Stimulated activated CD4-positive, alpha-beta T cell treated with anti-CD3 and anti-CD28 coated beads, TNF-alpha, amount 100 ng/mL, for 48 hours (primary cell): ENCODE measurements at places on chromosomes 6 and 20.
A peak's percentile ranks its signal among the peaks of the same experiment; 100 is the strongest.

GRCh38 chr6:165805067-165805555 is 142.1 kb upstream of the PDE10A start:
- no peak for DNase-seq

DNA sequence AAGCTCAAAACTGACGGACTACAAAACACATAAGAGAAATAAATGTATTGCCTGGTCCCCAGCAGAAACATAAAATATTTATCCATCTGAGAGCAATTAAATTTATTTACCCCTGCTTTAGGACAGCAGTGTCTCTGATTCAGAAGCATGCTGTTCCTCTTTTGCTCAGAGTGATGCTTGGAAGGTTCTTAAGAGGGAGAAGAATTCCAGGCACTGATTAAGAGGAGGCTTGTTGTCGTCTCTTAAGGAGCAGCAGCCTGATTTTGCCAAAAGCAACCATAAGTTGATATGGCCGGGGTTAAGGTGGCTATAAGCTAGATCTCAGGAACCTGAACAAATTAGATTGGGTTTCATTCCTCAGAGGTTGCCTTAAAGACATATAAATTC is 25.8 kb downstream of the CAP2 start:
- DNase-seq, result no peak

- DNase-seq, result no peak
These were observed 27.0 kb upstream of the ETV7 start for GRCh38 chr6:36414481-36414880.

- DNase-seq, result no peak
These were observed 399.7 kb upstream of the ADGRB3 start for GRCh38 chr6:68235326-68235784.

DNA sequence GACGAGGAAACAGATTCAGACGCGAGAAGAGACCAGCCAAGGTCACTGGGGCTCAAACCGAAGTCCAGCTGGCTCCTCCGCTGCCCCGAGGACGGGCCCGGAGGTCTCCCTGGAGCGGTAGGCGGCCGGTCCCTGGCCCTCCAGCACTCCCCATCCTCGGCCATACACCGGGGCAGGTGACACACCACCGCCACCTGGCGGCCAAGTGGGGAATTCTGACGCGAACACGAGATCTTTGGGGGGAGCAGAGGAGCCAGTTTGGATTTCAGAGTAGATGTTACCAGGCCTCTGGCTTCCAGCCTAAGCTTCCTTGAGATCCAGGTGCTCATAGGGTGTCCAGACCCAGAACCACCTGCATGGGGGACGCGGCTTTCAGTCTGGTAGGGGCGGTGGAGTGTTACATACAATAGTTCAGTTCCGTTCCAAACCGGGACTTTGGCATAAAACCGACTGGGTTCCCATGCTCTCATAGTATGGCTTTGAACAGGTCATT is 16.1 kb downstream of the BPIFB1 start:
- DNase-seq, result peak; percentile 55

DNA sequence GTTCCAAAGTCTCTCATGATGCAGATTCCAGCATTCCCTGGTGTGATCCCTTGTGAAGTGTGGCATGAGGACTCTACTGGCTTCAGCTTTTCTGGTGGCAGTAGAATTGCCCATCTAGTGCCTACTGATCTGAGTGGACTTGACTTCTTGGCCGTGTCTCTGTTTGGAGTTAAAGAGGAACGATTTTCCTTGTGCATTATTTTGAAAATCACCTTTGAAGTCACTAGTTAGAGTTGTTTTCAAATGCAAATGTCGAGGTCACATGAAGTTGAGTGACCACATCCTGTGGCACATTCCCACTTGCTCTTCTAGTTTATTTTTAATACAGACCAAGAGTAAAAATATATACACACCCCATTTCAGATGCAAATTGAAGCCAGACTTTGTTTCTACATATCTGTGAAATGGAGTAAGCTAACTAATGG is 270.7 kb upstream of the TAB2 start:
- no peak for DNase-seq

GRCh38 chr6:169763308-169763707 is 11.9 kb downstream of the ERMARD start:
- no peak for DNase-seq

- no peak for DNase-seq
These were observed 23.6 kb downstream of the SLC35D3 start for GRCh38 chr6:136945711-136946121.

DNA sequence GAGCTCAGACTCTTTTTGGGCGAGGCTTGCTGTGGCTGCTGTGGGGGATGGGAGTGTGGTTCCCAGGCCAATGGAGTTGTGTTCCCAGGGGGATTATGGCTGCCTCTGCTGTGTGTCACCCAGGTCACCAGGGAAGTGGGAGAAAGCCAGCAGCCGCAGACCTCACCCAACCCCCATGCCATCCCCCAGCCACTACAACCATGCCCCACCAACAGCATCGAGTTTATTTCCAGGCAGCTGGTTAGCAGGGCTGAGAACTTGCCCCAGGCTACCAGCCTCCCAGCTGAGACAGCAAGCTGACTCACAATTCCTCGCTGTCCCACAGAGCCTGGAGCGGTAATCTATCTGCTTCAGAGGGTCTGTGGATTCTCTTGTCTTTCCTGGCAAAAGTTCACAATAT is 331.7 kb downstream of the FRK start:
- DNase-seq, result no peak

DNA sequence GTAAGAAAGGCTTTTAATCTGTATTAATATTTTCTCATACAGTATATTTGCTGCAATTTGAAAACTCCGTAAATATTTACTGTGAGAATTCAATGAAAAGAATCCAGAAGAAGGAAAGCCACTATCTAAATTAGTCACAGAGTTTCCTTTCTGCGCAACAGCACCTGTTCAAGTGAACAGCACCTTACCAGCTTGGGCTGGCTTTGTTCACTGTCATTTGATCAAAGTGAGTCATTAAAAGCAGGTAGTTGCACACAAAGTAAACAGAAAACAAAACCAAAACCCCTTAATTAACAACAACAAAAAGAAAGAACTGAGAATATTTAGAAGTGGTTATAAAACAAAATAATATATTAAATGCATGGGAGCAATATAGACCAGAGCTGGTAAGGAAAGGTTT is 12.8 kb downstream of the SMLR1 start:
- no peak for DNase-seq

GRCh38 chr6:155036907-155037306 is 41.8 kb downstream of the TIAM2 start:
- no peak for DNase-seq

DNA sequence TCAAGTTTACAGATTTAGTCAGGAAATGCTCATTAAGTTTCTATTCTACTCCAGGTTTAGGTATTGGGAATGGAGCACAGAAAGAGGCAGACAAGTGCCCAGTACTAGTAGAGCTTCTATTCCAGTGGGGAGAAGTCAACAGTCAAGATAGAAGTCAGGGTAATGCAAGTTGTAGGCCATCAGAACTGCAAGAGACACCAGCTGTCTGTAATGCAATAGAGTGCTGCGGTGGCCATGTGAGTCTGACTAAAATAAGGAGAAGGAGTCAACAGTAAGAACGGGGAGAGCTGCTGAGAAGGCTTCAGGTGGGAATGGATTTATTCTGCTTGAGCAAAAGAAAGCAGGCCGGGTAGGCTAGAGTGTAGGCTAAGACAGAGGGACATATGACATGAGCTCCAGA is 515.0 kb downstream of the QKI start:
- DNase-seq, result no peak

GRCh38 chr6:117483004-117483644 is 650 bp downstream of the DCBLD1 start:
- DNase-seq, result no peak

DNA sequence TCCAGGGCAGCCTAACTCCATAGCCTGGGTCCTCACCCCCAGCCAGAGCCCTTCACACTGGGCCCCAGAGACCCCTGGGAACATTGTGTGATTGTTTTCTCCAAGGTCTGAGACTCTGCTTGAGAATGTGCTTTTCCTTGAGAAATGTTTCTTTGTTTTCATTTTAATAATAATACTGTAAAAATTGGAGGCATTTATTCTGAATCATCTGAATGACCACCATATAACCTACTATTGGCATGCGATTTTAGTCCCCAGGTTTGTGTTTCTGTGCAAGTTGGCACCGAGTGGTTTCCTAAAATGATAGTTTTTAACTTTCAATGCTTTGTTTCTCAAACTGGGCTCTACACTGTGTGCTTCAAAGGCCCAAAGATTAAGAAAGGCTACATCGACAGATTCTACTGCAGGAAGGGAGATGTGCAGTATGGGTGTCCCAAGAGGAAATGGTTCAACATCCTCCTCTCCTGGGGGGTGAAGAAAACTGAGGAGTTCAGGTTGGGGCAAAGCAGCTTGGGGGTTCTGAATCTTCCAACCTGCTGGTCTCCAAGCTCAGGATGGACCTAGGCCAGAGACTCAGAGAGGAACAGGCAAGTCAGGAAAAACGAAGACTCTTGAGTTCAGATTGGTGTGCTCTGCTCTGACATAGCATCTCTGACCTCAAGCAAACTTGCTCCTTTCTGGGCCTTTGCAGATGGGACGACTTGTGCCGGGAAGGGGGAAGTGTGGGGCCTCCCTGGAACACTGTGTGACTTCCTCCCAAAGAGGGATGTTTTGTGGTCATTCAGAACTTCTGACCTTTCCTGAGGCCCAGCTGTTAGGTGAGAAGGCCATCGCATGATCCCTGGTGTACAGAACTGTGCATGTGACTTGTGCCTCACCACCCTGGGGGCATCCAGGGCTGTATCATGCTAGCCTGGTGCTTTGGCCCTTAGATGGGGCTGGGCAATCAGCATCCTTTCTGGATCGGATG is 31.0 kb downstream of the DAAM2 start:
- DNase-seq, result no peak

GRCh38 chr6:154157082-154157481 is 118.0 kb downstream of the OPRM1 start:
- DNase-seq, result no peak

- DNase-seq, result no peak
These were observed 65.7 kb downstream of the SCP2D1 start for GRCh38 chr20:18879262-18879661.

DNA sequence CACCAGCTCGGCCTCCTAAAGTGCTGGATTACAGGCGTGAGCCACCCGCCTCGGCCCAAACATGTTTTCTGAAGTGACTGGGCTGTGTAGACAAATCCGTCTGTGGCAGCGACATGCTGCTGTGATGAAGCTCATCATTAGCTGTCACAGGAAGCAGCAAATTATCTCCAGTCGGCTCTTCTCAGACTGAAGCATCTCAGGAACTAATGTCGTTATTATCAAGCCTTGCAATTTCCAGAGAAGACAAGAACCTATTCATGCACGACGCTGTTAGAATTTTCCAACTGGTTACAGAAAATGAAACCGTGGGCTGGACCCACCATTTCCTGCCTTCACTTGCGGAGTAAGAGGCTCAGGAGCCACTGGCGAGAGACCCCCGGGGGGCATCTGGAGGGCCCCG is 17.1 kb upstream of the NTSR1 start:
- no peak for DNase-seq

DNA sequence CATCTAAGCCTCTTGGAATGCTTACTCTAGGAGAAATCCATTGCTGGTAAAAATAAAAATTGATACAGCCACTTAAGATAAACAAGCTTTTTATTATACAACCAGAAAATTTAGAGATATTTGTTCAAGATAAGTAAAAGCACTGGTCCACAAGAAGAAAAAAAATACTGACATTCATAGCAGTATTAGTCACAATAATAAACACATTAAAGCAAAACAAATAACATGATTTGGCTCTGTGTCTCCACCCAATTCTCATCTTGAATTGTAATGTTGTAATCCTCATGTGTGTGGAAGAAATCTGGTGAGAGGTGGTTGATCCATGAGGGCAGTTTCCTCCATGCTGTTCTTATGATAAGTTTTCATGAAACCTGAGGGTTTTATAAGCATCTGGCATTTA is 1093.5 kb upstream of the ADGRB3 start:
- DNase-seq, result no peak

- DNase-seq, result no peak
These were observed 114.3 kb upstream of the DST start for GRCh38 chr6:56756791-56757587.

DNA sequence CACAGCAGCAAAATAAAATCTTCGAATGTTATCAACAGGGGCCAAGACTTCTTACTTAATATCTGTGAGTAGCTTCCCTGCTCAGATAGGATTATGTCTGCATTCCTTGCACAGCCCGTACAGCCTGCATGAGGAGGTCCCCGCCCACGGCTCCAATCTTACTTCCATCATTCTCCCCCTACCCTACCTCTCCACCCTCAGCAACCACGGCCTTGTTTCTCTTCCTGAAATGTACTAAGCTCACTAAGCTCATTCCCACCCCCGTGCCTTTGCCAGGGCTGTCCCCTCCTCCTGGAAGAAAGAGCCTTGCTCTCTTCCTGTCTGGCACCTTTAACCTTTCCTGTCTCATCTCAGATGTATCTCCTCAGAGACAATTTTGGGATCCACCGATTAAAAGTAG is 120.4 kb downstream of the BCAS1 start:
- no peak for DNase-seq

DNA sequence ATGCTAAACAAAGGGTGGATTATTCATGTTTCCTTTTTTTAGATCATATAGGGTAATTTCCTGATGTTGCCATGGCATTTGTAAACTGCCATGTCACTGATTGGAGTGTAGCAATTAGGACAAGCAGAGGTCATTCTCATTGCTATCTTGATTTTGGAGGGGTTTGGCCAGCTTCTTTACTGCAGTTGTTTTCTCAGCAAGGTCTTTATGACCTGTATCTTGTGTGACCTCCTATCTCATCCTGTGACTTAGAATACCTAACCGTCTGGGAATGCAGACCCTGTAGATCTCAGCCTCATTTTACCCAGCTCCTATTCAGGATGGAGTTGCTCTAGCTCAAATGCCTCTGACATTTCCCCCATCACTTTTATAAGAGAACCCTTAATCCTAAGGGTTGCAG is 53.6 kb downstream of the CDS2 start:
- DNase-seq, result no peak

DNA sequence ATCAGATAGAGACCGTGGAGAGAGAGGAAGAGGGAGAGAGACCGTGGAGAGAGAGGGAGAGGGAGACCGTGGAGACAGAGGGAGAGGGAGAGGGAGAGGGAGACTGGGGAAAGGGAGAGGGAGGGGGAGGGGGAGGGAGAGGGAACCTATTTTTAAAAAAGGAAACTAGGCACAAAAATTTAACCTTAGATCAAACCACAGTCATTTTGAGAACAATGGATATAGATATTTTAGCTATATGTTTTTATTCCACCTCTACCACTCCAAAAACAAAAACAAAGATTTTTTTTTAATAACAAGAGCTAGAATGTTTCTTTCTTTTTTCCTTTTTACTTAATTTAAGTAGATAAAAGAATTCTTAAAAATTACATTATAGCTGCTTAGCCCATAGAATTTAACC is 65.1 kb upstream of the SCGN start:
- no peak for DNase-seq

GRCh38 chr20:19880256-19881079 is 122.4 kb downstream of the RIN2 start:
- no peak for DNase-seq

DNA sequence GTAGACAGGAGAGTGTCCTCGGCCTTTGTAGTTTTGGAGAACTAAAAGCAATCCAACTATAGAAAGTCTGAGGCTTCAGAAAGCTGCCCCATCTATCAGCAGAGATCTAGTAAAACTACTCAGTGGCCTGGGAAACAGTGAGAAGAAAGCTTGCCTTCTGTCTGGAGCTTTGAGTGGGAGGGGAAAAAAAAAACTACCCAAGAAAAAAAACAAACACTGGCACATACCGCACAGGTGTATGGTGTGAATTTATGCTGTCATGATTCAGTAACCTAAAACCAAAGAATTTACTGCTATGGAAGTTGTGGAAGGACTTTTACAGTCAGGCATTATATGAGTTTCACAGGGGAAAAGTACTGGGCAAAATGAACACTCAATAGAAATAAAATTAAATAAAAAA is 280.5 kb downstream of the ADGRB3 start:
- DNase-seq, result no peak

- DNase-seq, result no peak
These were observed 956.6 kb downstream of the KIF16B start for GRCh38 chr20:15616626-15617025.
